Left ventricle myocardium inferior (tissue), 1 donor: ENCODE measurements at places on chromosomes 1 and 21. TPM values are rescaled to one million over a fixed set of nuclear protein-coding genes. Genes with fewer than 3 reads are reported as not detected.

DNA sequence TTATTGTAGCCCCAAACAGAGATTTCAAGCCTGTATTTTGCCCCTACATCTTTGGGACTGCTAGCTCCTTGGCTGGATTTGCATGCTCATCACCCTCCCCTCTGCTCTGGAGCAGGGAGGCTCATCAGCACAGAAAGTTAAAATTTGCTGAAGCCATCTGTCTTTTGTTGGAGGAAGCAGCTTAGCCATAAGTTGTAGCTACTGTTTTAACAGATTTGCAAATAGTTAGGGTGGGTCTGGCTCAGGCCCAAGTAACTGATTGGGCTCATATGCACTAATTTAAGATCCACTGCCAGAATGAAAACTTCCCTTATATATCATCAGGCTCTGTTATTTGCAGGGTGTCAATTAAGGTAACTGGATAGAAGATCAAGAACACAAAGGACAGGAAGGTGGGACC is 307.0 kb downstream of the ZP4 start:
- no peak for DNase-seq

DNA sequence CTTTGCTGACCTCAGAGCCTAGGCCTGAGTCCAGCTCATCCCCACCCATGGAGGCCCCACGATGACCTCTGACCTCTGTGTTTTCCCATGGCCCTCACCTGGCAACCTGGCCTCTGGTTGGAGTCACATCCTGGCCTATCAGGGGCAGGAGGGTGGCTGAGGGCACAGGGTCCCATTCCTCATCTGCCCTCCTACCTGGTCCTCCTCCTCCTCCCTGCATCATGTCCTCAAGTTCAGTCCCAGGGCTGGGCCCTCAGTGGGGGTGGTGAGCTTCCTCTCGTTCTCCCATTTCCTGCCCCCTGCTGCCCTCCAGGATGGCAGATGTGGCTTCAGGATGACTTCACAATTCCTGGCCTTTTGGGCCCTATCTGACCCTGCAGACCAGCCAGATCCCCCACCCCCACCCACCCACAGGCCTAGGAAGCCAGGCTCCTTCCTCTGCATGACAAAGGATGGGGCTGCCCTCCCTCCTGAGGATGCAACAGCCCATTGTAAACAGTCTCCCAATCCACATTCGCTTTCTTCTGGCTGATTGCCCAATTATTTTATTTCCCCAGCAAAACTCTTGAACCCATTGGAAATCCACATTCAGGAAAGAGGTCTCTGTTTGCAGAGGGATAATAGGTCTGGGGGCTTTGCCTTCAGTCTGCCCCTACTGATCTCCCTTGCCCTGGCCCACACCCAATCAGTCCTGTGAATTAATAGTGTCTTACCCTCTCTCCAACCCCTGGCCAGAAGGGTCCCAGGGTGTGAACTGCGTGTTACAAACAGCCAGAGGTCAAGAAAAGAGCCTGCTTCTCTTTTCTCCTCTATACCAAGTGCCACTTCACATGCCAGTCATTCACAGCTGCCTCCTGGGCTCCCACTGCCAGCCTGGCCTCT is 10.3 kb upstream of the LEFTY1 start:
- no peak for DNase-seq

DNA sequence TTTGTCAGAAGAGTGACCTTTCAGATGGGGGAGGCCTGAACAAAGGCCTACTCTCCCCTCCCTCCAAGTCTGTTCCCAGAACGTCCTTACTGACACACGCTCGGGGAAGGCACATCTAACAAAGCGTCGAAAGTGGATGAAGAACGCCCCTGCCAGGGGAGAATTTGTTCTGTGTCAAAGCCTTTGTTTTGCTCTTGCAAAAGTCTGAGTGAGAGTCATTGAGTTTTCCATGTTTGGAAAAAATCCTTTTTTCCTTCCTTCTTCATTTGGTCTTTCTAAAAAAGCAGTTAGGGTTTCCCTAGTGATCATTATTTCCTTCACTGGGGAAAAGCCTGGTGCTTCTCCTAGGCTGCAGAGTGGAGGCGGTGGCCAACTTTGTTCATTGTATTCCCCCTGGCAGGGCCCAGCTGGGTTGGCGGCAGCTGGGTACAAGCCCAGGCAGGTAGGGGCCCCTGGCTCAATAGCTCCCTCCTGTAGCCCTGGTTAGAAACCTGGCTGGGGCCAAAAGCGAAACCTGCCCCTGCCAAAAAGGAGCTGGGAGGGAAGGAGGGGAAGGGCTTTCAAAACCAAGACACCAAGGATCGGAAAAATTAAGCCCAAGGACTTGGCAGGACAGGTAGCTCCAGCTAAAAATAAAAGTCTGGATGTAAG is 81.1 kb downstream of the ITPKB start:
- DNase-seq = no peak

DNA sequence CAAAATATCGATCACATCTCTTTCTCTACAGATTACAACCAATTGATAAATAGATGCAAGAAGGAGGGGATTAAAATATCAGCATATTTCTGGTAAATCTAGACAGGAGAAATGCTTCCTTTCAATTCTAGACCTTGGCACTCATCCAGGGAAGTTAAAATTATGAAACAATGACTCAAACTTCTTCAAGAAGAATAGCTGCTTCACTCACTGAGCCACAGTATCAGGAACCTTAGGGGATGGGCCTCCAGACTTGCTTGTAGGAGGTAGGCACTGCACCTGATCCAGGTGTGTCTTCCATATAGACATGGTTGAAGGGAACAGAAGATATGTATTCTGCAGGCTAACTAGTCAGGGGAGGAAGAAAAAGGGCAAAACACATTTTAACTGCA is 9.8 kb downstream of the SLAMF7 start:
- no peak for DNase-seq

DNA sequence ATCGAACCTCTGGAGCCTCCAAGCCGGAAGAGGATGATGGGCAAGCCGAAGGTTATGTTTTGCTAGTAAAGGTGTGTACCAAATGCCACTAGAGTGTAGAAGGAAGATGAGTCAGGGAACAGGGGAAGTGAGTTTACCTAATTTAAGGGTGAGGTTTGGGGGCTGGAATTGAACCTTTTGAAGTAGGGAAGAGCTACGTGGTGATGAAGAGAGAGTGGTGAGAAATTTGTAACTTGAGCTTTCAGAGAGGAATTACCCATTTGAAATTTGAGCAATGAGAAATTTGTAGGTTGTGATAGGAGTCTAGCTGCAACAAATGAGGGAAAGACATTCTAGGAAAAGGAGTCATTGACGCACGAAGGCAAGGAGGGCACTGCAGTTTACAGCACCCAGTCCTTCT is 70.0 kb upstream of the TENT5C start:
- no peak for DNase-seq

DNA sequence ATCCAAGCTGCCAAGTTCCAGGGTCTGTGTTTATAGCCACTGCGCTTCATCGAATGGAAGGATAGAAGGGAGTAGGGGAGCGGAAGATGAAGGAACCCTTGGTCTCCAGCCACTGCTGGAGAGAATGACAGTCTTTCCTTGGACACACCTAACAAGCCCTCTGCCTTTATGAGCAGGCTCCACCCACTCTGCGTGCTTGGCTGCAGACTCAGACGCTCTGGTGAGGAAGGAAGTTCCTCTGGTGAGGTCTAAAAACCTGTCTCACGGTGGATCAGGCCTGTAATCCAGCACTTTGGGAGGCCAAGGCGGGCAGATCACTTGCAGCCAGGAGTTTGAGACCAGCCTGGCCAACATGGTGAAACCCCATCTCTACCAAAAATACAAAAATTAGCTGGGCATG is 55.4 kb downstream of the MATN1 start:
- DNase-seq = no peak

- DNase-seq = no peak
Measured at GRCh38 chr1:85262985-85263384, 3.5 kb upstream of the C1orf52 start.

DNA sequence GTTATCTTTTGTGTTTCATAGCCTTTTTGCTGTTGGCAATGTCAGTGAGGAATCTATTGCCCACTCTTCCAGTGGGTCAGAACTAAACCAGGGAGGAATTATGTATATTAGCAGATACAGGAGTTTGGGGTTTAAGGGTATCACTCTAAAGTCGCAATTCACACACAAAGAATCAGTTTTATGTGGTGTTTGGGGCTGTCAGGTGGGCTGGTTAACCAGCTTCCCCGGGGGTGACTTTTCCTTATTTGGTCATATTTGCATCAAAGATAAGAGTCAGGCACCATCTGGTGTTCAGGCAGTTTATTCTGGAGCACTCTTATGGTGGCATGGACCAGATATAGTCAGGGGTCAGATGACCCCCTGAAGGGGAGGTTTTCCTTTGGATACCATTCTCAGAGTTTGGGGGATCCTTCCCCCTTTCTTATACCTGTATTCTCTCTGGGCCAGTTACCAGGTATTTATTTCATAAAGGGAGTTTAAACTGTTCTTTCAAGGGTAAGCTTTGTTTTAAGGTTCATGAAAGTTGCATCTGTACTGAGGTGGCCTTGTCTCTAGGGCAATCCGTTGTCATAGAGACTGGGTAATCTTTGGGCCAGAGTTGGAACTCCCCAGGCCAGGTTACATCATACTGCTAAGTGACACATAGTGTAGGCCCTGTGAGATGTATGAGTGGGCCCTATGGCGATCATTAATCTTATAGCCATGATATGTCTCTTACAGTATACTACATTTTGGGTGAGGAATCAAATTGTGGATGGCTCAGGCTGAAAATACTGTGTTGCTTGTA is 148.2 kb downstream of the RWDD3 start:
- DNase-seq = no peak

Gene SMPDL3B
- total RNA-seq = not detected

Gene CHAF1B
- total RNA-seq = 0.38 TPM

Gene BSND
- not detected for total RNA-seq
